ENCODE measurements at places on chromosomes 6 and 20.

DNA sequence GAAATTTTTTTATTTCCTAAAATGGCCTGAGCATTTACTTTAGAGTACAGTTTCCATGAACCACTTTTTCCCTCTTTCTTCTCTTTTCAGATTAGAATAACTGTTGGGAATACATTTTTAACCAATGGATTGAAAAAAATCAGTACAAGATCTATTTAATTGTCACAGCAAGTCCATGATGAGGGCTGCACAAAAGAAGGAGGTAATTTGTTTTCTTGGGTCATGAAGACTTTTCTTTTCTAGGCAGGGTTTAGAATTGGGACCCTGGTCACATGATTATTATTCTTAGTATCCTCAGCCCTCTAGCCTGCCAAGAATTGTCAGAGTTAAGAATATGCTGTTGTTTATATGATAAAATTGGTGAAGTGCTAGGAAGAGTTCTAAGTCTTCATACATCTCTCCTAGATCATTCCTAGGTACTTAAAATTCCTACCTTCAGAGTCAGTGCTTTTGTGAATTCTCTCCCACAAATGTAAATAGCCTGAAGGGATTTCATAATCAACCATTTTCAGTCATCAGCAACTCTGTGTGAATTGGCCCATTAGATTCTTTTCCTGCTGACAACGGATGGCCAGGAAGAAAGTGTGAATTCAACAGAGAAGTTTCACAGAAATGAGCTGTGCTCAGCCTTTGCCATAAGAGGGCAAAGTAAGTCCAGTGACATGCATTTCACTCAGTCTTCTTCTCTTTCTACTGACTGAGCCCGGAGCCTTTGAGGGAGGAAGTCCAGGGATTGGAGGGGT is 32.4 kb upstream of the TPBG start:
- no peak for DNase-seq

DNA sequence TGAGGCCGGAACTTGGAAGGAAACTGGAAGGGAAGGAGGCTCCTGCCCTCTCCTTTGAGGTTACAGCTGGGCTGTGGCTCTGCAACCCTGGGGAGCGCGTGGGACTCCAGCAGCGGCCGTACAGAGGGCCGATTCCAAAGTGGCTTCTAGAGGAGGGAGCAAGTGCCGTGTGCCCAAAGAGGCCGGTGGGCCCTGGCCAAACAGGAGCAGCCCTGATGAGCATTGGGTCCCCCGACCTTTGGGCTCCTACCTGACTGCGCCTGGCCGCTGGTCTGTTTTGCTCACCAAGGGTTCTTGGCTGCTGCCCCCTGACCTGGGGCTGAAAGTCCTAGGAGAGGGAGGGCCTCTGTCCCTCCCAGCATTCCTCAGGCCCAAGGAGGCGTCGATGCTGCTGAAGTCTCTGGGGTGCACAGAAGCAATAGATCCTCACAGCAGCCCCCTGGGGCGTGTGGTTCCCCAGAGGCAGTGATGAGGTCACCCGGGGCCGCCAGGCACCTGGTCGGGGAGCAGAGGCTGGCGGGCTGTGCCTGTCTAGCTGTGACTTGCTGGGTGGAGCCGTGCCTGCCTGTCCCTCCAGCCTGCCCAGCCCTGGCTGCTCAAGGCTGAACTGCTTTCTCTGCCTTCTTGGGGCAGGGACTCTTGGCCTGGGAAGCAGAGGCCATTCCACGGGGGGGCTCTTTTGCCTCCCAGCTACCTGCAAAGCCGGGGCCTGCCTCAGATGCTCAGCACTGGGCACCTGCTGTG is 9.8 kb downstream of the RBM38 start:
- DNase-seq: no peak

- DNase-seq: no peak
Measured at GRCh38 chr6:128098000-128098581, 197.2 kb upstream of the THEMIS start.

GRCh38 chr20:10179574-10180298 is 38.9 kb upstream of the SNAP25 start:
- no peak for DNase-seq

DNA sequence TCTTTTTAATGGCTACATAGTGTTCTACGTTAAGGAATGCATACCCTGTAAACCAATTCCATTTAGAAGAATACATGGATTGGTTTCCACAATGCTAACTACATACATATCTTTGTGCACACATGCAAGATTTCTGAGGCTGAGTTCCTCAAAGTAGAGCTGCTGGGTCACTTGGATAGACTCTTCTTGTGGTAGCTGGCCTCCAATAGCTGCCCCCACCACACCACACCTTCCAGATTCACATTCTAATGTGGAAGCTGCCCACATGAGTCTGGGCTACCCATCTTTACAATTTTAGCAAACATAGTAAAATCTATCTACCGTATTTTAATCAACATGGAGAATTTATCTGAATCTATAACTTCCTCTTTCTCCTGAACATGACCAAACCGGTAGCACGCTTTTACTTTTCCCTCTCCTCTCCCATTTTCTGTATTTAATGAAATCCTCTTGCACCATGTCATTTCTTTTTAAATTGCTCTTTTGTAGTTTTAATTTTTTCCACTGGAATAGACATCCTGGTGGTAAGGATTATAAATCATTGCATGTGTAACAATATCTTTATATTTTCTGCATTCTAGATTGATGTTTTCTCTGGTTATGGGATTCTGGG is 74.7 kb upstream of the CITED2 start:
- DNase-seq: no peak

DNA sequence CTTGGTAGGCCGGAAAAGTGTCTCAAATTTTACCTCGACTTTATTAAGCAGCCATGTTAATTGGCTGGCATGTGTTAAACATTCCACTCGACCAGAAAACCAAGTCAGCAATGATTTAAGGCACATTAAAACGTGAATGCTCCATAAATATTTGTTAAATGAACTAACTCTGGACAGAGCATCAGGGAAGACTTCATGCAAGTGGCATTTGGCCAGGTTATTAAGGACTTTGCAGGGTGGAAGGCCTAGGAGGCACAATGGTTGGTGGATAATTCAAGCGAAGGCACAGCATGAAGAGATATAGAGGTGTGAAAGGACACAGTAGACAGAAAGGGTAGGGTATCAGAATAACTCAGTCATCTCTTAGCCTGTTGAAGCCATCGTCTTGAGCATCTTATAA is 23.0 kb downstream of the ELOVL5 start:
- no peak for DNase-seq

DNA sequence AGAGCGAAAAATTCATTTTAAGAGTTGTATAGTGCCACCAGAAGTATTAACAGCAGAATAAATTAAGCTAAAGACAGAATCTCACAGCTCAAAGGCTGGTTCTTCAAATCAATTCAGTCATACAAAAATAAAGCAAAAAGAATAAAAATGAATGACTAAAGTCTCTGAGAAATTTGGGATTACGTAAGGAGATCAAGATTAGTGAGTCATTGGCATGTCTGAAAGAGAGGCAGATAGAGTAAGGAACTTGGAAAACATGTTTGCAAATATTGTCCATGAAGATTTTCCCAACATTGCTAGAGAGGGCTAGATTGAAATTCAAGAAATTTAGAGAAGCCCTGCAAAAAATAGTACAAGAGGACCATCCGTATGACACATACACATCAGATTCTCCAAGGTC is 1413.9 kb upstream of the ADGRB3 start:
- no peak for DNase-seq

GRCh38 chr6:106475284-106475683 is 114.8 kb downstream of the CRYBG1 start:
- DNase-seq: no peak

GRCh38 chr20:9141921-9142320 is 73.0 kb downstream of the PLCB4 start:
- DNase-seq: no peak

DNA sequence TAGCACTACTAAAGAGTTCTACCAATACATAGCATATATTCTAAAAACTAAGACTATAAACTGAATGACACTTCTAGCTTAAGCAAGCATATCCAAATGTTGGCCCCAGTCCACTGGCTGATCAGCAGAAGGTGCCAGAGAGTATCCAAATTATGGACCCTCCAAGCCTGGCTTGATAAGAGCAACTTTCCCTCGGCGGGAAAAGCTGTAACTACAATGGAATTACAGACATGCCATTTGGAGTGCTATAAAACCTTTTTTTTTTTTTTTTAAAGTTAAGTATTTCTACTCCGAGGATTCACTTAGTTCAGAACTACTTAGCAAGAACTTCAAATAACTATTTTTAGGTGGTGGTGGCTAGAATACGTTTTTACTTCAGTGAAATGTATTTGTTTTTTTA is 94.6 kb downstream of the EPB41L2 start:
- no peak for DNase-seq
